ENCODE measurements at places on chromosomes 2 and 18.

GRCh38 chr18:25503567-25504081, 151.7 kb upstream of the ZNF521 start:
- no peak for DNase-seq

DNA sequence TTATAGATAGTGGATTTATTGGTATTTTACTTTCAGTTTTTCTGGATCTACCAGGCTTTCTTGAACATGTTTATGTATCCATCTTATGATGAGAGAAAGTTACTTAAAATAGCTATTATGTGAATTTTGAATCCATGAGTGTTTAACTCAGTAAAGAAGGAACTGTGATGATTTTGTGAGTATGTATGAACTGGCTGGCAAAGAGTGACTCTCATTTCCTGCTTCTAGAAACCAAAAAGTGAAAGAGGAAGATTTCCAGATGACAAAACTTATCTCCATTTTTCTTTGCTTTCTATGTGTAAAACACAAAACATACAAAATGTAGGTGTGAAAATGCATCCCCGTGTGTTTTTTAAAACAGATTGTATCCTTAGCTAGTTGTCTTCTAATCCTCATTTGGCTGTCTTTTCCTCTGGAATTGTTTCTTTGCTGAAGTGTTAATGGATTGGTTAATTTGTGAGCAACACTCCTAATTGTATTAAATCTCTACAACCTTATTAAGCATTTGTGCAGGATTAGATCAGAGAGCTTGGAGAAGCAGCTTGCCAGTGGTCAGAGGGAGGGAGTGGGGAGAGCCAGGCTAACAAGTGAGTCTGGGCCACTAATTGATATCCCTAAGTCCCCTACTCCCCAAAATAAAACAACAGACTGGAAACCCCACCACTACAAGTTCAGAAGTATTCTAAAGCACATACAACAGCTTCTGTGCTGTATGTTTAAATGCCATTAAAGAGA, 23.9 kb downstream of the PTPRM start:
- no peak for DNase-seq

- no peak for DNase-seq
Measured at GRCh38 chr2:236674646-236675045, 105.0 kb downstream of the ACKR3 start.

DNA sequence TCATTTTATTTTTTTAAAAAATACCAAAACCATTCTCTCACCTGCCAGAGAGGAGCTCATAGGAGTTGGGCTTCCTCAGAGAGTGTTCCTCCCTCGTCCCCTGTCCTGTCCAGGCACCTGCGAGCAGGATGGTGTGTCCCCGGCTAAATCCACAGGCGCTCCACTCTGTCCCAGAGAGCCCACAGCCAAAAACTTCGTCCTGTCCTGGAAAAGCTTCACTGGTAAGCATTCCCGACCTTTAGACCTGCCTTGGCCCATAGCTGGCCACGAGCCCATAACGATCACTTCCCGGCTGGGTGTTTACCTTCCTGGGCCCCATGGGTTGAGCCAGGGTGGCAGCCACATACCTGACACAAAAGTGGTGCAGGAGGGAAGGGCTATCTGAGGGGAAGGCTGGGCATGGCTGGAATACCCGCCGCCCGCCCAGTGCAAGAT, at the start of gene NGEF:
TSS of gene NGEF (minus strand) at position 230 of the 435 bp plus-strand sequence. CDS start 38,366 bp downstream, outside the sequence.
- DNase-seq, result no peak

- DNase-seq, result no peak
Measured at GRCh38 chr2:28292491-28292890, 100.2 kb upstream of the FOSL2 start.

GRCh38 chr2:236394571-236394970, 130.4 kb upstream of the ASB18 start:
- no peak for DNase-seq

DNA sequence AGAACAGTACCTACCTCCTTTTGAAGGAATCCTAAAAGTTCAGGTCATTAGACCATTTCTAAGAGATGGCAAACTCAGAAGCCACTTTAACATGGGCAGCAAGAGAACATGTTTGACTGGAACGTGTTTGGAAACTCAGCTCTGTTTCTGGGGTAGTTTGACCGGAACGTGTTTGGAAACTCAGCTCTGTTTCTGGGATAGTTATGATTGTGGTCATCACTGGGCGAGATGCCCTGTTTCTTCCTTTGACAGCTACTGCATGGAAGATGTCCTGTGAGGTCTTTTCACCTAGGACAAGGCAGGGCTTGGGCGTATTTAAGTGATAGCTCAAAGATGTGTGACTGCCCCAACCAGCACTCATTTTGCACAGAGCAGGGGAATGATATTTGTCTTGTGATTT, 19.9 kb upstream of the SERPINB13 start:
- DNase-seq, result no peak

All from CD4-positive, alpha-beta T cell treated with Interleukin-15 for 1 hour (primary cell).